ENCODE measurements at places on chromosomes 2 and 18.

- no peak for DNase-seq
Measured at GRCh38 chr2:119910566-119910965, 102.3 kb upstream of the EPB41L5 start.

DNA sequence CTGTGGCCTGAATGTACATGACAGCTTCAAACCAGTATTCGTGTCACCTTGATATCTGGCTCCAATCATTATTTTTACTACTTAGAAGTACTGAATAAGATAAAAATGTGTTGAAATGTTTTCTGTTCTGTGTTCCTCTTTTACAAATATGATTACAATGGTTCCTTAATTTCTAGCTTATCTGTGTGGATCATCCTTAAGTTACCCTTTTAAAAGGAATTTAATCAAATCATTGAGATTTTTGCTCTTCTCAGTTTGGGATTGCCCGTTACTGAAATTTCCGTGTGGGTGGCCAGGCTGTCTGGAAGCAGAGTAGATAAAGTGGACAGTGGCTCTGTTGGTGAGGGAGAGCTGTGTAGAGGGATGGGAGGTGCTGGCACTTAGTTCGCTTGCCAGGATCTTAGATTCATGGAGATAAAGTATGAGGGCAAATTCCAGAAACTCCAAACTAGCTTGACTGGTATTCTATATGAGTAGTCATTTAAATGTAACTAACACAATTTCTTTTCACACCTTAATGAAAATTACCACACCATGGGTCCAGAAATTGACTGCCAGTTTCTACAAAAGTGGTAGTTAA, 27.4 kb upstream of the SAG start:
- no peak for DNase-seq

DNA sequence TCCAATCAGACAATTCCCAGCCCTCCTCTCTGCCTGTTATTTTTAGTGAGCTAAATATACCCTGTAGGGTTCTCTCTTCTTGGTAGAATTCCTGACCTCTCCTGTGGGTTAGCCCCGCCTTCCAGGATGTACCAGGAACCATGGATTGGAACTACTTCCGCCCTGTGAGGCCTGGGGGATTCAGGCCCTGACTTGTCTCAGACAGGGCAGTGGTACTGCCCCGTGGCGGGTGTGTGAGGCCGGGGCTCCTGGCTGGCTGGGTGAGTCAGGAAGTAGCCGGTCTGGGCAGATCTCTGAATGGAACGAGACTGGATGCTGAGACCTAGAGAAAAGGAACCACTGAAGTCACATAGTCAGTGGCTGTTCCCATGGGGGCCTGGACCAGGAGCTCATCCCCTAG, 50.5 kb downstream of the DYSF start:
- DNase-seq = no peak

DNA sequence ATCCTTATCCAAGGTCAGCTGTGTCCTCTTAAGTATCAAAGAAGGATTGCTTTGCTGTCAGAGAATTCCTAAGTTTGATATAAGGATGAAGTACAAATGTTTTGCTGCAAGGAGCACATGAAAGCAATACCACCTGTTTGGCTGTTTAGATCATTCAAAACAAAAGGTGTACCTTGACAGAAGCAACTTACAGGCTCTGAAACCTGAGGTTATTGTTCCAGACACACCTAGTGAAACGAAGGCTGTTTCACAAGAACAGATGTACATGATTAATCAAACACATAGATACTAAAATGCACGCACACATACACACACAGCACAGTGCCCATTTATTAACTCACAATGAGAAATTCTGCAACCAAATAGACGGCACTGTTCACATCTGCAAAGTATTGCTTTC, 166.2 kb downstream of the RBM43 start:
- no peak for DNase-seq

- no peak for DNase-seq
Measured at GRCh38 chr2:55051026-55051866, 995 bp upstream of the RTN4 start.

DNA sequence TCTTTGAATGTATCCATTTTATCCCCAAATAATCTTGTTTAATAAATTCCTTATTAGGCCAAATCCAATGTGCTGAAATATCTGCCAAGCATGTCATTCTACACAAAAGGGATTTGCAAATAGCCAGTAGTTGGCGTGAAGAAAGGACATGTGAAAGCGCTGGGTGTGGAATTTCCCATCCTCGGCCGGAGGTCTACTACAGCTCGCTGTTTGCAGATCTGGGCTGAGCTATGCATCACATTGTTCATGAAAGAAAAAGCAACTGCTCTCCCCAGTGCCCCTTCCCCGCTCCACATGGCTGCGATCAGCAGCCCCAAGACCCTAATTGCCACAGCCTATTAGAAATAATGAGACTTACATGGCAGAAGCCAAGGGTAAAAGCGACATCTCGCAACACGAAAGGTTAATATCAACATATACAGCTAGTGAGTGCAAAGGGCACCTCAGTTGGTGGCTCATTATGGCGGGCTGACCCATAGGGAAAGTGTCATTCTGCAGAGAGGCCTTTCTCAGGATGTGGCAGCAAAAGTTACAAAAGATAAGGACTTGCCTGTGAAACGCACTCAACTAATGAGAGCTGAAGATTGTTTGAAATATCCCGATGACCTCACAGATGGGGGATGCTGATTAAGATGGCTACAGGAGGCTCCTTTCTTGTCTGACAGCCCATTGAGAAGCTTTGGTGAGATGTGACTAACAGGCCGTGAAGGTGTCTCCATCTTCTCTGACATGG, 126.9 kb upstream of the CYP1B1 start:
- DNase-seq = no peak

GRCh38 chr2:172843266-172843582, 107.6 kb downstream of the RAPGEF4 start:
- DNase-seq = no peak

DNA sequence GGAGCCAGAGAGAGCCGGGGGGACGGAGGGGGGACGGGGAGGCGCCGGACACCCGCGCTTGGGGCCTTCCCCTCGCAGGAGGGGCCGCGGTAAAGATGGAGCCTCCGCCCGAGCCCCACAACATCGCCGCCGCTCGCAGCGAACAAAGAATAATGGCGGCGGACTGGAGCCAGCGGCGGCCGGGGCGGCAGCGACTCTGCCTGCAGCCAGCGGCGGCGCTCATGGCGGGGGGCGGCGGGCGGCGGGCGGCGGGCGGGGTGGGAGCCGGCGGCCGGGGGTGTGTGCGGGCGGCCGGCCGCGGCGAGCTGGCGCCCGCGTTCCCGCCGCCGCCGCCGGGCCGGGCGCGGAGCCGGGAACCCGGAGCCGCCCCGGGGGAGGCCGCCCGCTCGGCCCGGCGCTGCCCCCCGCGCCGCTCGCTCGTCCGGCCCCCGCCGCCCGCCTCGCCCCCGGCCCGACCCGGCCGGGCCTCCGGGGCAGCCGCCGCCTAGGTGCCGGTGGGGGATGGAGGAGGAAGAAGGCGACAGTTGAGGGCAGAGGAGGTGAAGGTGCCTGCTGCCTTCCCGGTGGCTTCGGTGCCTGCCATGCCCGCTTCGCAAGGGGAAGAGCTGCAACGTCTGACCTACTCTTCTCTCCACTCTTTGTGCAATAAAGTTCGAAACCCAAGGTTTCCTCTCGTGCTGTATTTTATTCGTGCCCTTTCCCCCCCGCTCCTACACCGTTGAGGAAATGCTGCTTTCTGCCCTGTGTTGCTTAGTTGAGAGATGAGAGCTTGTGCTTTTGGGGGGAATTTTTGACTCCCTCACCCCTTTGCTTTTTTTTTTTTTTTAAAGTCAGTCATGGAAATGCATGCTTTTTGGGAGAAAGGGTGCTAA, 634 bp downstream of the CREB1 start:
- DNase-seq = peak; percentile 46

DNA sequence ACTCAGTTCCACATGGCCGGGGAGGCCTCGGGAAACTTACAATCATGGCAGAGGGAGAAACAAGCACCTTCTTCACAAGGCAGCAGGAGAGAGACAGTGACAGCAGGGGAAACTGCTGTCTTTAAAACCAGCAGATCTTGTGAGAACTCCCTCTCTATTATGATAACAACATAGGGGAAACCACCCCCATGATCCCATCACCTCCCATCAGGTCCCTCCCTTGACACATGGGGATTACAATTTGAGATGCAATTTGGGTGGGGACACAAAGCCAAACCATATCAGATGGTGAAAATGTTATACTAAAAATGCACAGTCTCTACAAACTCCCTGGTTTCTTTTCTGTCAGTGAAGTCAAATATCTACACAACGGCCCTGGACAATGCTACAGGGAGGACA, 9.2 kb downstream of the TMEM18 start:
- no peak for DNase-seq

DNA sequence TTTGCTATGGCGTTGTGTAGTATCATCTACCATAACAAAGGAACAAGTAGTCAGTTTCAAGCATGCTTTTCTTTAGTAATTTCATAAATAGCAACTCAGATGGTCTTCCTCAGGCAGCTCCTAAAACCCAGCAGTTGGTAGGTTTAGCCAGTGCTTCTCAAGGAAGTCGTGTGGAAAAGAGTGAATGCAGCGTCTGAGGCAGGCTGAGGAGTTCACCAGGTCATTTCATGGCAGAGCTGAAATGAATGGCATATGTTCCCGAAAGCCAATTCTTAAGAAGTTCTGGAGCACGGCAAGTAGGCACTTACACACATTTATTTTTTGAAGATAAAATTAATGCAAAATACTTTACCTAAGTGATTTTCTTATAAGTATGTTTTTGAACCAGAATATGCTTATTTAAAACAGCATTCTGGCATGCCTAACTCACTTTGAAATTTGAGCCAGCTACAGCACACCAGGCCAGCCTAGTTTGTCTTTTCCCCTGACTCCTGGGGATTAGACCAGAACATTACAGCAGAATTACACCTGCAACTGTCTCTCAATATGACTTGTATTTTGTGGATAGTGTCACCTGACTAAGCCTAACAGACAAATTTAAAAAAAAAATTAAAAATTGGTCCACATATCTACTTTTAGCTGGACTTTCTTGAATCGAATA, 62.2 kb downstream of the OSBPL6 start:
- peak; percentile 86 for DNase-seq

DNA sequence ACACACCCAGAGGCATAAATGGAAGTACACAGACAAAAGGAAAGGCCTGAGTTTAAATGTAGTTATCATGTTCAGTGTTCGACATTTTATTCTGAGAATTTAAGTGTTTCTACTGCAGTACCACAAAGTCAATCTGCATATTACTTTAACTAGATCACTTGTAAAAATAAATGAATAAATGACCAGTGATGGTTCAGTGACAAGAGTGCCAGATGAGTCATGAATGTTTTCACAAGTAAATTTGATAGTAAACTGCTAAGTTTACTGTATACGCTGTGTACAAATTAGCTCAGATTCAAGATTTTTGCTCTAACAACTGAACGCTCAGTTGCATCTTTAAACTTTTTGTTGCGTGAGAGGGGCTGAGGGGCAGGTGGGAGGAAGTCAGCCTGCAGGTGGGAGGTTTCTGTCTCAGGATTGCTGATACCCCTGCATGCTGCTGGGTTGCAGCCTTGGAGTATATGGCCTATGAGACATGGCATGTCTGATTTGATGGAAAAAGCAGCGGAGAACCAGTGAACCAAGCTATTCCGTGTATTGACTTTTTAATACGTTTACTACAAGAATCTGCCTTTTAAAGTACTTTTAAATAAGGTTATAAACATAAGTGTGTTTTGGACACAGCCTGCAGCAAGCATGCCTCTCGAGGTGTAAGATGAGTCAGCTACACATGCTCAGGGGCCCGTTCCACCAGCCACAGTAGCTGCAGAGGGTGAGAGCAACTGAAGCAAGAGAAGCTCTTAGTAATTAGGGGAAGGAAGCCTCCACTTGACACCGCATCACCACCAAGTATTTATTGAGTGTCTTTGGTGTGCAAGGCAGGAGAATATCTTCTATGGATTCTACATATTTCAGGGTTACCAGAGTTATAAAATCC, 245.1 kb downstream of the NEDD4L start:
- peak; percentile 77 for DNase-seq

DNA sequence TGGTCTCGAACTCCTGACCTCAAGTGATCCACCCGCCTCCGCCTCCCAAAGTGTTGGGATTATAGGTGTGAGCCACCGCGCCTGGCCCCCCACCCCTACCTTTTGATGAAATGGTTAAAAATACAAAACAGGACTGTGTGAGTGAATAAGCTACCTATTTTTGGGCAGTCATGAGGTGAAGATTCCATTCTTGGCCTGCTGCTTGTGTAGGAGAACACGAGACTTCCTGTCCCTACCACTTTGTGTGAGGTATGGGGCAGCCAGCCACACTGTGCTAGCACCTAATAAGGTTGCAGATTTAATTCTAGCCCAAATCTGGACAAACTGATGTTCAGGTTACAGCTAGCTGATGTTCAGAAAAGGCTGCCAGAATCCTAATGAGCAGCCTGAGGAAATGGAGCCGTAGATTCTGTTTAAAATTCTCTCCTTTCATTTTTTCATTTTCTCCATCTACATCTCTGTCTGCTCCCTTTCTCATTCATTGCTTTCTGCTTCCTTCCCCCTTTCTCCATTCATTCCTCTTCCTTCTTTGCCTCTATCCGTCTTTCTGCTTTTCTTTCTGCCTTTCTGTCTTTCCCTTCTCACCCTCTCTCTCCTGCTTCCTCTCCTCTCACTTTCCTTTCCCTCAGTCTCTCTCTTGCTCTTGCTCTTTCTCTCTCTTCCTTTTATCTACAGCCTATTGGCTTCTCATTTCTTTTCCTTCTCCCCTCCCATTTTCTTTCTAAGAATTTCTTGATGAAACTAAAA, 4.6 kb upstream of the LTBP1 start:
- DNase-seq = no peak

DNA sequence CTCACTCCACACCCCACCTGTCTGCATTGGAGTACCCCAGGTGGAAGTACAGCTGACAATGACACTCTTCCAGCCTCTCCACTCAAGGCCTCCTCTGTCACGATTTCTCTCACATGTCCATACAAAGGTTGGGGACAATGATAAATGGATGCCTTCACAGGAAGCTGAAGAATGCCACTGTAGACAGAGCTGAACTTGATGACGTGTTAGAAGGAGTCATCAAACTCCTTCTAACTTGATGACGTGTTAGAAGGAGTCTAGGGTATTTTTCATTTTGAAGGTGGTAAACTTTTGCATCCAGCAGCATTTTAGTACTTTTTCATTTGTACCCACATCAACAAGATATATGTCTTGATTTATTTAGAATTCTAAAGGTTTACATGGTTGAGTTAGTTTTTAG, 163.5 kb upstream of the DNMT3A start:
- DNase-seq = no peak

- no peak for DNase-seq
Measured at GRCh38 chr2:37795938-37796337, 124.5 kb upstream of the CDC42EP3 start.

- DNase-seq = no peak
Measured at GRCh38 chr2:239291475-239292350, 109.1 kb downstream of the HDAC4 start.
